ENCODE measurements at places on chromosomes 6 and 20.

DNA sequence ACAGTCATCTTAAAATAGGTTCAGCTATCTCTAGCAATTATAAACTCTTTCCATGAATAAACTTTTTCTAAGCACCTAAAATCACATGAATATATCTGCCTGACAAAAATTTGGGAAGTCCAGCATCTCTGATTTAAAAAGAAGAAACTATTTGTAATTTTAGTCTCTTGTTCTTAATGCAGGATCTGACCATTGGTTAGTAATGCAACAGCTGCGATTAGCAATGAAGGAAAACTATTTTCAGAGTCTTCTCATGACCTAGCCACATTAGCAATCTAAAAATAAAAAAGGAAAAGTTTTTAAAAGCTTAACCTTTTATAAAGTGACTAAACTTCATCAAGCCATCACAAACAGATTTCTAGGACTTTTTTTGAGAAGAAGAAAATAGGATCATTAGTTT lies 97.5 kb downstream of the PTPRK start:
- DNase-seq: no peak

DNA sequence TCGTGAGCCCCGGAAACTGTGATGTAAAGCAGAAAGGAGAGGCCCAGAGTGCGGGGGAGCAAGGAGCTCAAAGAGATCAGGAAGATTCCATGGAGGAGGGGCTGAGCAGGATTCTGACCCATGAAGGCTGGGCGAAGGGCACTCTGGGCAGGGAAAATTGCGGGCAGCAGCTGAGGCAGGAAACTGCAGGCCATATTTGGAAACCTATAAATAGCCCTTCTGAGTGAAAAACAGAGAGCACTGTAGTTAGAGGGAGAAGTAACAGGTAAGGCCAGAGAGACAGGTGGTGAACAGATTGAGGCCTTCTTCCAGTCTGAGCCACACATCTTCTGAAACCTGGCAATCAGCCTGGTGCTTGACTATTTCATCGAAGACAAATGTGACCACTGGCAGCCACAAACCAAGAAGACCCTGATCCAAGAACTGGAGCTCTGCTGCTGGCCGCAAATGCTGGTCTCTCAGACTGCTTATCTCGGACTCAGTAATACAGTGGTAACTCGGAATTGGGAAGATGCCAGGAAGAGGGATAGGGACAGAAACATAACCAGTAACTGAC lies 14.1 kb upstream of the BEND3 start:
- DNase-seq: no peak

GRCh38 chr6:36699348-36699747 lies 1.7 kb downstream of the RAB44 start:
- DNase-seq: no peak

DNA sequence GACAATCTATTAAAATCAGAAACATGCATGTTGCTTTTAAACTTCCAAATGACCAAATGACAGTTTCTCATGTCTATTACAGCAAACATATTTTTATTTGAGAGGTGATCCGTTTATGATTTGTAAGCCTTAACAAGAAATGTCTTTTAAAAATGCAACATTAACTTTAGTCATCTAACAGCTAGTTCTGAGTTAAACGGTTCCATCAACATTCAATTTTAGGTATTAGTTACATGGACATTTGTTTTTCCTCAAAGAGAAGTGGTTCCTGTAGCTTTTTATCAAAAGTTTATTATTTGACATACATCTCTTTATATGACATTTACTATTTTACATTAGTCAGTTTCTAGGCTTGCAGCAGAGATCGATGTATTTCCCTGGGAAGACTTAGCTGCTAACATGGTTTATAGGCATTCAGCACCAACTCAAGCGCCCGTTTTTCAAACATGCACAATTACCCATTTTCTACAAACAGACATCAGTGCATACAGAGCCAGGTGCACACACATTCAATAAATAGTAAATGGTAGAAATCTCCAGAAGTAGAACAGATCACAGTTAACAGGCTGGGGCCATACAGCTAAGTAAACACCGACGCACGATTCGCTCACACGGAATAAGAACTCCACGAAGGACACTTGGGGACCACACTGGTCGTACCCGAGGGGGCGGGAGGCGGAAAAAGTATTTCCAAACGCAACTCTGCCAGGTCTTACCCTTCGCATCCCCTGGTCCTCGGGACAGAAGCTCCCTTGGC lies 882 bp downstream of the CNR1 start:
- no peak for DNase-seq

GRCh38 chr6:111503660-111504059 lies 20.6 kb upstream of the REV3L start:
- no peak for DNase-seq

DNA sequence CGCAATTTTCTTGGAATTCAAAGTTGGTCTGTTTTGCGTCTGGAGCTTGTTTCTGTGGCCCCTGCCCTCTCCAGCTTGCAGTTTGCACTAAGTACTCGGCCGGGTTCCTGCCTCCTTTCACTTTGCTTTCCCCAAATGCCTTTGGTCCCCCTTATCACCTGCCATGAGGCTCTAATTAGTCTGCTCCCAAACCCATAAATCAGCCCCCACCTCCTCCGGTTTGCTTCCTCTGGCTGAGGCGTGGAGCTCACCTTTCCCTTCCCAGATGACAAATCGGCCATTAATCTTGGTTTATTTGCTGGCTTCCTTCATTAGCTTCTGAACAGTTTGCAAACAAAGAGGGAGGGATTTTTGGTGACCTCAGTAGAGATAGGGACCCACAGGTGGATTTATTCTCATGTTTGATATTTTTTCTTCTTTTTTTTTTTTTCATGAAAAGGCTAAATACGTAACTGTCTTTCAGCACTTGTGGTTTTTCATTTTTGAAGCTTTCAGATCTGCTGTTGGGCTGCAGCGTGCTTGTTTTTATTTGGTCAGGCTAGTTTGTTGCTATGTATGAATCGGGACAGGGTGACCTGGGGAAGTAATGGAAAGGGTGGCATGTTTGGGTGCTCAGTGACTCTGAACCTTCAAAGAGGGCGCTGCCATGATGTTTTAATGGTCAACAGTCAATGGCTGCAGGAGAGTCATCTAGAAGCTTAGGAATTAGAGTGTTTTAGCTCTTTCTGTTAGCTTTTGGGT lies 121.7 kb upstream of the JAG1 start:
- DNase-seq: no peak

- no peak for DNase-seq
Measured at GRCh38 chr20:63860325-63861051, 810 bp upstream of the ABHD16B start.

GRCh38 chr6:30894935-30895334 lies 10.6 kb downstream of the DDR1 start:
- no peak for DNase-seq

Measured in NT2/D1 (cell line).